DMS 273 treated with DMSO at 0.1 percent for 48 hours (cell line): ENCODE measurements at places on chromosomes 6 and 20.

GRCh38 chr20:46117704-46118467, at the start of gene CD40:
Gene CD40, plus strand, starts transcription at chr20:46118314. Its CDS starts 30 bp downstream, at chr20:46118344.
- peak; percentile 13 for DNase-seq

- no peak for DNase-seq
Observed at GRCh38 chr6:56199956-56200355, 47.4 kb downstream of the COL21A1 start.

DNA sequence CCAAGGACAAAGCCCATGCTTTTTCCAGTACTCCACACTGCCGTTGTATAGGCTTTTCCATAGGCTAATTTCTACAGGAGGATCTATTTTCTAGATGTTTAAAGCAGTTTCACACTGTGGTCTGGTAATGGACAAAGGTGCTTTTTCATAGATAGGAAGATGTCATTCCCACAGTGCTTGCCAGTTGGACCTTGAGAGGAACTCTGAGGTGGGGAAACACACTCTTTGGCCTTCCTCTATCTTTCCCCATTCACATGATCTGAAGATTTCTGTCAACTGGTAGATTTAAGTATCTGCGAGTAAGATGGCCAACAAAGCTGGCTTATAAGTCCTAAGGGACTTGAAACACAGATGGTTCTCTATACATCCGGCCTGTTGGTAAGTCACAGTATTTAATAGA, 477.3 kb downstream of the UTRN start:
- DNase-seq: no peak

DNA sequence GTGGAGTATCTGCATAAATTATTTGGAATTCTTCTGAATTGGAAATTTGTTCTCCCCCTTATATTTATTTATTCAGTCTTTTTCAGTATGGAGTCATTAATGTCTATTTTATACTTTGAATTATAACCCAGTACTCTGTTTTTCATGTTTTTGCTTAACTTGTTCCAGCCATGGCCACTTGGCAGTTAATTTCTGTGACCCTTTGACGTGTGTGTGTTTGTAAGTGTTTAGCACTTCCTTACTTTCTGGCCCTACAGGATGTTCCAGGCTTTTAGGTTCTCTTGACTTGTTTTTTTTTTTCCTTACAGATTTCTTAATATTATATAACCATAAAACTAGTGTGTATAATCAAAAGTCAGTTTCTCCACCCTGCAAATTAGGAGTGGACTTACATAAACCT, 24.1 kb downstream of the ENPP1 start:
- DNase-seq: no peak

- no peak for DNase-seq
Observed at GRCh38 chr20:17281478-17281877, 54.6 kb downstream of the PCSK2 start.

GRCh38 chr20:50928469-50928868, 2.8 kb downstream of the ADNP start:
- DNase-seq: no peak

GRCh38 chr20:61889659-61890058, 176.0 kb downstream of the TAF4 start:
- DNase-seq: no peak

DNA sequence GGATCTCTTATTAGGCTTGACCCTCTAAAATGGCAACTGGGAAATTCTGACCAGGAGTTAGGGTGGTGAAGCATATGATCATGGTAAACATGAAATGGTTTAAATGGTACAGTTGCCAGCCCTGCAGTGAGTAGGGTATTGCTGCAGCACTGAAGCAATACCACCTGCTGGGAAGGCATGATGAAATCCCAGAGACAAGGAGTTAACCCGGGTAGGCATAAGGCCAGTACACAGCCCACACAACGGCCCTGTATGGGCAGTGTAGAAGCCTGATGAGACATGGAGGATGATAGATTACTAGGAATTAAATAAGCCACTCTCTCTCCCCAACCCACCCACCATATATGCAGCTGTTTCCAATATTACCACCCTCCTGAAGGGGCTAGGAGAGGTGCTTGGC, 197.4 kb upstream of the MOCS1 start:
- DNase-seq: no peak

DNA sequence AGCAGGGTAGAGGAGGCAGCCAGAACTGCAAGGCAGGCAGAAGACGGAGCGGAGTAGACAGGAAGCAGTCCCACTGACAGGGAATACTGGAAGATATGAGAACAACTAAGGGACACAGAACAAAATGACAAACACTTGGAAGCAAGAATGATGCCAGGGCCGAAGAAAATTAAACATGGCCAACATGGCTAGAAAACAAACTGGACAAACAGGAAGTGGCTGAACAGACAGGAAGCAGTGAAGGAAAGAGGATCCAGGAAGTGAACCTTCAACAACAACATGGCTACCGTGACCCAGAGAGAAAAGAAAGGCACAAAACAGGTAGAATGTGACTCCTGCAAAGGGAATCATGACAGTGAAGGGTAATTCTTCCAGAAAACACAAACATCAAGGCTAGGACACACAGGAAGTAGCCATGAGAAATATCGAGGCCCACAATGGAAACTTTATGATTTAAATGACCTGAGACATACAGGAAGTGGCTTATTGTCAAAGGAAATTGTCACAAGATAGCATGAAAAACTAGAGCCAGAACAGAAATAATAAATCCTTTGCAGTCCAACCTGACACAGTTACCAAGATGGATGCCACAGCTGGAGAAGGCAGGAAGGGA, 9.1 kb downstream of the COL11A2 start:
- no peak for DNase-seq

DNA sequence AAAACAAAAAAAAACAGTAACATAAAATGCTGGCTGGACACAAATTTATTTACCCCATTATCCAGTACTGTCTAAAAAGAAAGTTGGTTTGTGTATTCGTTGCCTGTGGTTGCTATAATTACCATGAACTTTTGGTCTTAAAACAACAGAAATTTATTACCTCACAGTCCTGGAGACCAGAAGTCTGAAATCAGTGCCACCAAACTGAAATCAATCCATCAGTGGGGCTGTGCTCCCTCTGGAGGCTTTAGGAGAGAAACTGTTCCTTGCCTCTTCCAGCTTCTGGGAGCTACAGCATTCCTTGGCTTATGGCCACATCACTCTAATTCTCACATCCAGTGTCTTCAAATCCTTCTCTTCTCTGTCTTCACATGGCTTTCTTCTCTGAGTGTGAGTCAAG, 79.4 kb downstream of the SNX5 start:
- no peak for DNase-seq

DNA sequence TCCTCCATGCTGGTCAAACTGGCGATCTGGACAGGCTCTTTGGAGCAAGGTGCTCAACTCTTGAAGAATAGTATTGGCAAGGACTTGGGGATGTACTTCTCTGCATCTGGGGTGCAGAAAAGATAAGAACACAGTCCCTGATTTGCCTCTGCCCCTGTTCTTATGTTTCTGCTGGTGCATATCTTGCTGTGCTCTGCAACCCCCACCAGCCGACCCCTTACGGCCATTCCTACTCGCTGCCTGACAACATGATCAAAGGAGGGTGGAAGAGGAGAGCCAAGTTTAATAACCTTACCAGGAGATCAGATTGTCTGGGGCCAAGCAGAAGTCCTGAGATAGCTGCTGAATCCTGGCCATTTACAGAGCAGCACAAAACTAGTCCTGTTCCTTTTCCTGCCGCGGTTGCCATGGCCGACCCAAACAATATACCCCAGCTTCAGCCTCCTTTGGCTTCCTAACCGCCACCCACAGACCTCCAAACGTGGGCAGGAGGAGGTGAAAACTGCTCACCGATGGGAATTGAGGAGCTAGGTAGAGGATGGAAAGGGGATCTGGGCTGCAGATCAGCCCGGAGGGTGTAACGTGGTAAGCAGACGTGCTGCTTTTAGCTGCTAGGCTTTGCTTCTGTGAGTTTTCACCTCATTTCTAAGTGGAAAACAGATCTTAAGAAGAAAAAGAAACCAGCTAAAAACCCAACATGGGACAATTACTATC, 60.9 kb downstream of the ATXN1 start:
- DNase-seq: no peak

DNA sequence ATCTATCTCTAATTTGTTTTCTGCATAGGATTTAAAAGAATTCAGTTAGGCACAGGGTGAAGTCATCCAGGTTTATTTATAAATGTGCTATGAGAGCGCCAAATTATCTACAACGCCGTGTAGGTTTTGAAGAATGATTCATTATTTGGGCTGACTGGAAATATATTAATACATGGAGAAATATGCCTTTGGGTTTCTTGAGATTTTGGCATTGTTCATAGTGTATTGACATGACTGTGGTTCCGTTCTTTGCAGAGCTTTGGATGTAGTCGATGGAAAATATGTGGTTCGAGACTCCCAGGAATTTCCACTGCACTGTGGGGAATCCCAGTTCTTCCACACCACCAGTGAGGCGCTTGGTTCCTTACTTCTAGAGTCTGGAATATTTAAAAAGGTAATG, 90.9 kb downstream of the CRYBG1 start:
- no peak for DNase-seq

DNA sequence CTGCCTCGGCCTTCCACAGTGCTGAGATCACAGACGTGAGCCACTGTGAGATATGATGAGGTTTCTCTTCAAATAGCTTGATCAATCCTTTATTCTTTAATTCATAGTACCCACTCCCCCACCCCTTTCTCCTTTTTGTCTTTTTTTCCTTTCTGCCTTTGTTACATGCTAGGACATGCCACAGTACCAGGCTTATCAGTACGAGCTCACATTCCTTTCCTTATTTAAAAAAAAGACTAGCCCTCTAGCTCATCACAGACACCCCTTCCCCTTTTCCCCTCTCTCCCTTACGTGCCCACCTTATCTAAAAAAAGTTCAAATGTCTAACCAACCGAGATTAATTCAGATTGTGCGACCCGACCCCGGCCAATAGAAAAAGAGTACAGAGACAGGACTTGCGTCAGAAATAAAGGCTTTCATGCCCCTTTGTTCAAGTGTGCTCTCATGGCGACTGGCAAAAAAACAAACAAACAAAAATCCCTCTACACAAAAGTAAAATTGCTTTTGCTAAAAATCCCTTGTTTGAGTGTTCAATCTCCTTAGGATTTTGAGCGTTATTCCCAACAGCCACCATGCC, 49.2 kb downstream of the MRAP2 start:
- no peak for DNase-seq

- DNase-seq: no peak
Observed at GRCh38 chr6:85775883-85776282, 133.2 kb upstream of the SYNCRIP start.

- DNase-seq: no peak
Observed at GRCh38 chr6:27679964-27680694, 207.2 kb upstream of the ZNF184 start.

DNA sequence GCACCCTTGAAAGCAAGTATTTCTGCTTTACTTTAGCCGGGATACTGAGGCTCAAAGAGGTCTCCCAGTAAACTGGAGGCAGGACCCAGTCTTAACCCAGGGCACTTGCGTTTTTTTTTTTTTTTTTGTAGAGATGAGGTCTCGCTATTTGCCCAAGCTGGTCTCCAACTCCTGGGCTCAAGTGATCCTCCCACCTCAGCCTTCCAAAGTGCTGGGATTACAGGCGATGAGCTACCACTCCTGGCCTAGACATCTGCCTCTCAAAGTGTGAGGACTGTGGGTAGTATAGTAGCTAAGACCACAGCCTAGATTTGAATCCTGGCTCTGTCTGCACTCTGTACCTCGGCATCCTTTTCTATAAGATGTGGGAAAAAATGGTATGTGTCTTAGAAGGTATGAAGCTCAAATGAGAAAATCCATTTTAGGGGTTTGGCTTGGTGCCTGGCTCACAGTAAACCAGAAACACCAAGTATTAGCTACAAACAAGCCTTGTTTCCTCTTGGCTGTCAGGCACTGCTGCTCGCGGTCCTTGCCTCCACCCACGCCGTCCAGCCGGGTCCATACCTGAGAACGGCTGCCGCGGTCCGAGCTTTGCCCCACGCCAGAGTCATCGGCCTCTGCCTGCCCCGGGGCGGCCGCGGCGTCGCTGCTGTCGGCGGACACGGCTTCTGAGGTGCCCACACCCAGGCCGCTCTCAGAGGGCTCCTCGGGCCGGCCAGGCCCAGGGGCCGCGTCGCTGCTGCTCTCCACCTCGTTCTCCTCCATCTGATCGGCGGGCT, 1.2 kb downstream of the ZNF335 start:
- DNase-seq: no peak

GRCh38 chr6:155850408-155850841, 394.8 kb upstream of the NOX3 start:
- DNase-seq: no peak

DNA sequence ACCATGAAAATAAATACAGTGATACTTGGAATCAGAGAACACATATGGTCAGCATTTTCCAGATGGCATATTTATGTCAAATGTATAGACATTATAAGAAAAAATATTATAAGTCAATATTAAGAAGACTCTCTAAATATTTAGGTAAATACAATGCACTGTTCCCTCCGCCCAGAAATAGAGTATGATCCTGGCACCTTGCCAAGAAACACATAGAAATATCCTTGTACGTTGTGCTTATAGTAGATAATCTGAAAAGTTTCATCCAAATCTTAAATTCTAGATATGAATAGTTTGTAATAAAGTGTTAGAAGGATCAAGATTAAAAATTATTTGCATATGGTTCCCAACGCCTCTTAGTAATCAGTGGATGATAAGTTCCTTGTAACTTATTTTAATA, 645.8 kb upstream of the GJE1 start:
- DNase-seq: no peak

DNA sequence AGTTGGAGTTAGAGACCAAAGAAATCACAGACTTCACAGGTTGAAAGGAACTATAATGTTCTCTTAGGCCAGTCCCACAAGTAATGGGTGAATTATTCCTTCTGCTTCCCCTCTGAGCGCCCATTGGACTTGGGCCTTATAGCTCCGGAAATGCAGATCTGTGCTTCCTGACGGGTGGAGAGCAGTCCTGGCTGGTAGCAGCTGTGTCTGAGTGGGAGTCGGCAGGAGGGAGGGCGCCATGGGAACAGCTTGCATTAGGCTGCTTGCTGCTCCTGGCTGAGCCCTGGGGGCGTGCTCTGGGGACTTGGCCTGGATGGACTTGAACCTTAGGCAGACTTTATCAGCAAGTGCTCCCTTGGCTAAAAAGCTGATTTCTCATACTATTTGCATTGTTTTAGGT, 18.4 kb upstream of the NUP153 start:
- peak; percentile 93 for DNase-seq

DNA sequence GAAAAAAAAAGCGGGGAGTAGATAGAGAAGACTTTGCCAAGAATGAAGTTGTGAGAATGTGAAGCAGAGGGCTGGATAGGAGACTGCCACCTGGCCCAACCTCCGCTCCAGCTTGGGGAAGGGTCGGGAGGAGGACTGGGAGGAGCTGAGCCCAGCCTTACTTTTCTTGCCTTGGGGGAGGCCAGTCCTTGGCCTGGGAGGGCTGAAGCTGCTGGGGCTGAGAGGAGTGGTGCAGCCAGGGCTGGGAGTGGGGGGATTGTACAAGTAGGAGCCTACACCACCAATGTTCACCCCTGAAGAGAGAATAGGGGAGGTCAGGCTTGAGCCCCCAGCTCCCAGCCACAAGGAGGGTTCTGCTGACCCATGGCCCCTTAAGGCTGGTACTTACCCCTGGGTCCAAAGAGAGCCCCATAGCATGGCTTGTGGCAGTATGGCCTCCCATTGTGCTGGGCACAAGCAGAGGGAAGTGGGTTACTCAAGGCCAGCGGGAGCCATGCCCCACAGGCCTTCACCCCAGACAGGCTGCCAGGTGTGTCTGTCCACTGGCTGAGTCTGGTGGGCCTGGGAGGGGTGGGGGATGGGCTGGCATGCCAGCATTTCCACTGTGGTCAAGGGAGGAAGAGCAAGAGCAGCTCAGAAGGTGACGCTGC, 1.1 kb downstream of the CRIP3 start:
- DNase-seq: no peak

GRCh38 chr6:33880104-33880678, 76.4 kb upstream of the MLN start:
- no peak for DNase-seq

- no peak for DNase-seq
Observed at GRCh38 chr20:51434580-51435247, 107.8 kb downstream of the NFATC2 start.
